ENCODE measurements at places on chromosomes 1 and 21.
A peak's percentile ranks its signal among the peaks of the same experiment; 100 is the strongest.

GRCh38 chr1:68438310-68438709 lies 11.4 kb downstream of the RPE65 start:
- no peak for DNase-seq

GRCh38 chr21:46624050-46624449 lies 11.4 kb upstream of the PRMT2 start:
- DNase-seq: no peak

DNA sequence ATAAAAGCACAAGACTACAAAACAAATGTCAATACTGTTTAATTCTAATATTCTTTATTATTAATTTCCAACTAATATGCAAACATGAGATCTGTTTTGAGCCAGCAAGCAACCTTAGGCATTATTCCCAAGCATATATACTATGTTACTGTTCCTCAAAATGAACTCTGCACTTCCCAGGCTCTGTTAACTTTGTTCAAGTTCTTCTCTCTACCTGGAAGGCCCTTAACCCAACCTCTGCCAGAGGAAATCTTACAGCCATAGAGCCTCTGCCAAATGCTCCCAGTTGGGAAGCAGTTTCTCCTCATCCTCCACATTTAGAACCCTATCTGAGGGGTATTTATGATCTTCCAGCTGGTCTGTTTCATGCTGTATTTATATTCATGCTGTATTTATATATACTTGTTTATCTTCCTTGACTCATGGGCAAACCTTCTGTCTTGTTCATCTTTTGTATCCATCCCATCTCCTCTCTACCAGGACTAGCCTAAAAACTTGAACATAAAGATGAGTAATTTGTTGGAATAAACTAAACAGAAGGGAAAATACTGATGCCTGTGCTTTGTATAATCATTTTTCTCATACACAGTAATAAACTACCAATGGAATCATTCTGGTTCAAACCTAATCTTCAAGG lies 5.3 kb downstream of the IVNS1ABP start:
- no peak for DNase-seq

DNA sequence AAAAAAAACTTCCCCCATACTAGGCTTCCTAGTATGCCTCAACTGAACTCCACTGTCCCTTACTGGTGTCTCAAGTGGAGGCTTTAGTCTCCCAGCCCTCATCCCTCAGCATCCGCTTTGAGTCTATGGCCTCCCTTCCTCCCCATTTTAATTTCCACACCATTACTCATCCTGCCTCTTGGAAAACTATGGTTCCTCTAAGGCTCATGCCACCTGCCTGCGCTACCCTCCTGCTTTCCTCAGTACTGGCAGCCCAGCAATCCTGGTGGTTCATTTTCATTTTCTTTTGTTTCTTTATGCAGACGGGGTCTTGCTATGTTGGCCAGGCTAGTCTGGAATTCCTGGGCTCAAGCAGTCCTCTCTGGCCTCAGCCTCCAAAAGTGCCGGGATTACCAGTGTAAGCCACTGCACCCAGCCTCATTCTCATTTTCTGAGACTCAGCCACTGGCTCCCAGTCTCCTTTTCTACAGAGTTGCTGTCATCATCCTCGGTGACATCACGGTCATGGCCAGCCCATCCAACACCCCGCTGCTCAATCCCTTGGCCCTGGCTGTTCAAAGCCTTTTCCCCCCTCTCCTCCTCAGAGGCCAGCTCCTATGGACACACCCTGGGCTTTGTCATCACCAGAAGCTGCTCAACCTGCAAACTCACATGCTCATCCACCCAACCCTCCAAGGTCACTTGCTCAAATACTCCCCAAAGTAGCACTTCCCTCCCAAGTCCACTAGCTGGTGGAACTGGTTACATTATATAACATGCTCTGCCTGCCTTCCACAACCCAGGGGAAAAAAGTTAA lies 2.3 kb upstream of the PMVK start:
- no peak for DNase-seq

GRCh38 chr1:202221911-202222909 lies 28.6 kb downstream of the LGR6 start:
- no peak for DNase-seq

DNA sequence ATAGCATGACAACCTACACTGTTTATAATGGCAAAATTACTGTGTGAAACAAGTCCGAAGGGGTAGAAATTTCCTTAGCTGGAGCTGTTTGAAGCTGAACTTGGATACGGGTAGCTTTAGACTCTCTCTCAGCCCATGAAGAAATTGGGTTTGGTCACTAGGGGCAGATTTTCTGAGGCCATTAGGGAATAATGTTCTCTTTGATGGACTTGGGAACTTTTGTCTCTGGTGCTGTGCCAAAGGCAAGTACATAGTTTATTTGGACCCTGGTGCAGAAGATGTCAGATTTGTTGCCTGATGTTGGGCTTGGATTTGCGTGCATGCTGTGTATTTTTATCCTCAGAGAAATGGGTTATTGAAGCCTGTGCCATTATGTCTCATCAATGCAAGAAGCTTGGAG lies 109.6 kb downstream of the VPS13D start:
- no peak for DNase-seq

GRCh38 chr1:209755926-209756614 lies at the start of gene TRAF3IP3:
Gene TRAF3IP3 (plus strand): TSS chr1:209756053. CDS start chr1:209760040, 3,987 bp downstream.
- DNase-seq: peak; percentile 37

DNA sequence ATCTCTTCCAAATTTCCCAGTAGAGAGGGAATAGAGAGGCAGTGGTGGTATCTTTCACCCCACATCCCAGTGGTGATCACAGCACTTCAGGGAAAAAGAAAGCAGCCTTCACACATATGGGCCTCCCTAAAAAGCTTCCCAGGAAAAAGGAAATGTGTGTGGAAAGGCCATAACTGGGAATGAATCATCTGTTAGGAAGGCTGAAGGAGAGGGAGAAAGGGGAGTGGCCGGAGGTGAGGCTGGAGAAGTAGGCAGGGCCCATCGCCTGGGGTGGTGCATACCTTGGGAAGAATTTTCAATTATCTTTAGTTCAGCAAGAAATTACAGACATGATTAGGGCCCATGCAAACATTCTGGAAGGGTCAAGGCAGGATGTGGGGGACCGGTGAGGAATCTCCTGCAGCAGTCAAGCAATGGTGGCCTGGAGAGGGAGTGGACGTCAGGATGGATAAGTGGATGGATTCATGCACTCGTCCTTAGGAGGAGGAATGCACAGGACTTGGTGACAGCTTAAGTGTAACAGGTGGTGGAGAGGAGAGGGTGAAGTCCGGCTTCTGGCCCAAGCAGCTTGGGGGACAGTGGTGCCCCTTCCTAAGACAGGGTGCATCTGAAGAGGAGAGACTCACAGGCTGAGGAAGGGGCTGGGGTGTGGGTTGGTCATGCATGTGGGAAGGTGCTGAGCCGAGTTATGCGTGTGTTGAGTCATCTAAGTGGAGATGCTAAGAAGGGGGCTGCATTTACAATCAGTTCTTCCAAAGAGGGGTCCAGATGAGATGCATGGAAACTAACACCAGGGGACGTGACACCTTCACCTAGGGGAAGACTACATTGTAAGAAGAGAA lies 17.9 kb downstream of the HIVEP3 start:
- no peak for DNase-seq

DNA sequence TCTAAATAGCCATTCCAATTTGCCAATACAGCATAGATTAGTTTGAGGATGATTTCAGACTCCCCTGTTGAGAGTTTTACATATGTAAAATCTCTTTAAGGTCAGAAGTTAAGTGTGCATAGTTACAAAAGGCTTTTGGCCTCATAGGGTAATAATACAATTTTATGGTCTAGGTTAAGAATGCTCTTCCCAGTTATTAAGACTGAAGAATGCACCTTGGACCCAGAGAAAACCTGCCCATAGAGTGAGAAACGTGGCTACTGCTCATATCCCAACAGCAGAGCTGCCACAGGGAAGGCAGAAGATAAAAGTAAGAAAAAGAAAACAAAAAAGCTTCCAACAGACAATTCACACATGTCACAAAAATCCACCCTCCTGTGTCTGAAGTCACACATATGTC lies 255.9 kb downstream of the LMO4 start:
- DNase-seq: no peak

- no peak for DNase-seq
Measured at GRCh38 chr1:15749399-15750291, 7.3 kb downstream of the TMEM82 start.

- DNase-seq: no peak
Measured at GRCh38 chr1:234114648-234115307, 210.3 kb downstream of the SLC35F3 start.

- DNase-seq: no peak
Measured at GRCh38 chr21:34878501-34878900, 170.6 kb downstream of the RUNX1 start.

- no peak for DNase-seq
Measured at GRCh38 chr1:190377294-190377693, 100.4 kb downstream of the BRINP3 start.

DNA sequence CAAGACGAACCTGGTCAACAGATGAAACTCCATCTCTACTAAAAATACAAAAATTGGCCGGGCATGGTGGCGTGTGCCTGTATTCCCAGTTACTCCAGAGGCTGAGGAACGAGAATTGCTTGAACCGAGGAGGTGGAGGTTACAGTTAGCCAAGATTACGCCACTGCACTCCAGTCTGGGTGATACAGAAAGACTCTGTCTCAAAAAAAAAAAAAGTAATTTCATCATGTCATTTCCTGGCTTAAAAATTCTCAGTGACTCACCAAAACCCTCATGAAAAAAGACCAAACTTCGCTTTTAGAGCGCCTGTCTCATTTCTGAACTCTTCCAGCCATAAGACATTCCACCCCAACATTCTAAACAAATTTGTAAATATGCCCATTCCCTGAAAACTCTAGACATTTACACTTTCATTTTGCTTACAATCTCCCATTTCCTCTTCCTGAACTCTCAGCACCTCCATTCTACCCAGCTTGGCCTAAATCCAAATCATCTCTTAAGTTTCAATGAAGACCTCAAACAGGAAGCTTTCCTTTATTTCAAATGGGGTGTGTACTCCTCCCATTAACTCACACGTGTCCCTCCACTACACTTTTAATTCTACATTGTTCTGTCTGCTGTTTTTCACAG lies 50.5 kb upstream of the PRRC2C start:
- DNase-seq: no peak

DNA sequence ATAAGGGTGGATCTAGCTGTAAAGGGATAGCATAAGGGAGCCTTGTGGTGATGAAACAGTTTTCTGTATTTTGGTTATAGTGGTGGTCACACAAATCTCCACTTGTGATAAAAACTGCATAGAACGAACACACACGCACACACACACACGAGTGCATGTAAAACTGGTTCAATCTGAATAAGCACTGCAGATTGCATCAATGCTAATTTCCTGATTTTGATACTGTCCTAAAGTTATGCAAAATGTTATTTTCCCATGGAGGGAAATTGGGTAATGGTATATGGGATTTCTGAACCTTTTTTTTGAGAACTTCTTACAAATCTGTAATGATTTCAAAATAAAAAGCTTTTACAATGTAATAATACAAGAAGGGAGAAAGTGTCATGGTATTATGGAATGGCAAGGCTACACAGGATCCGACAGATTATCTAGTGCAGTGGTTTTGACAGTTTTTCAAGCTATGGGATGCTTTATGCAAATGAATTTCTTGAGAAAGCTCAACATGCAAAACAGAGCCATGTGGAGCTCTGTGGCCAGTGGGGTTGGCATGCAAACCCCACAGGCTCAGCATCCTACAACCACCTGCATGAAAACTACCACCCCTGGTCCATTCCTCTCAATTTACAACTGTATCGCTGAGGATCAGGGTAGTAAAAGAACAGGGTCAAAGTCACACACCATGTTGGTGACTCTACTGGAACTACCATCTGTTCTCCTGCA lies 18.8 kb downstream of the SLC41A1 start:
- no peak for DNase-seq

- DNase-seq: no peak
Measured at GRCh38 chr1:89687254-89687653, 54.3 kb downstream of the LRRC8C start.

GRCh38 chr21:44334329-44335030 lies 4.7 kb downstream of the CFAP410 start:
- no peak for DNase-seq

GRCh38 chr1:41954533-41954944 lies 35.8 kb upstream of the HIVEP3 start:
- no peak for DNase-seq

DNA sequence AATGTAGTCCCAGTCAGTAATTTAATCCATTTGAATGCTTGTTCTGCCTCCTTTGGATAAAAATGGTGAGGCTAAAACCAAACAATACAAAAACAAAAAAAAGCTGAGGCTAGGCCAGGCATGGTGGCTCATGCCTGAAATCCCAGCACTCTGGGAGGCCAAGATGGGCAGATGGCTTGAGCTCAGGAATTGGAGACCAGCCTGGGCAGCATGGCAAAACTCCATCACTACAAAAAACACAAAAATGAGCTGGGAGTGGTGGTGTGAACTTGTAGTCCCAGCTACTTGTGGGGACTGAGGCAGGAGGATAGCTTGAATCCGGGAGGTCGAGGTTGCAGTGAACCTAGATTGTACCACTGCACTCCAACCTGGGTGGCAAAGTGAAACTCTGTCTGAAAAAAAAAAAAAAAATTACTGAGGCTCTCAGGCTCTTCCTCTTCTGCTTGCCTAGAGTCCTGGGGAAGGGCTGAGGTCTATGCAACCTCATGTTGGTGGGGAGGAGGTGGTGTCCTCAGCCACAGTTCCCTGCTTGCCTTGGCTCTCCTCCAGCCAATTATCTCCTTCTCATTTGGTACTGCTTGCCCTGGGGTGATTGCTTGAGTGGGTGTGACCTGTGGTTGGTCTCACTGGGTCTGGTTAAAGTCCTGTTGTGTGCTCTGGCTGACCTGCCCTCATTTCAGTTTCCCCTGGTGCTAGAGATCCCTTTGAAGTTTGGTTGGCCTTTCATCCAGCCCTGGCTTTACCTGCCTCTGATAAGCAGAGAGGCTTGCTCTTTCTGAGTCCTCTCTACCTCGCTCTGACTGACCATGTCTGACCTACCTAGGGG lies 20.9 kb downstream of the S1PR1 start:
- no peak for DNase-seq

- DNase-seq: no peak
Measured at GRCh38 chr1:41813755-41814745, 104.7 kb downstream of the HIVEP3 start.

GRCh38 chr1:33175865-33176264 lies 6.0 kb downstream of the TRIM62 start:
- no peak for DNase-seq

DNA sequence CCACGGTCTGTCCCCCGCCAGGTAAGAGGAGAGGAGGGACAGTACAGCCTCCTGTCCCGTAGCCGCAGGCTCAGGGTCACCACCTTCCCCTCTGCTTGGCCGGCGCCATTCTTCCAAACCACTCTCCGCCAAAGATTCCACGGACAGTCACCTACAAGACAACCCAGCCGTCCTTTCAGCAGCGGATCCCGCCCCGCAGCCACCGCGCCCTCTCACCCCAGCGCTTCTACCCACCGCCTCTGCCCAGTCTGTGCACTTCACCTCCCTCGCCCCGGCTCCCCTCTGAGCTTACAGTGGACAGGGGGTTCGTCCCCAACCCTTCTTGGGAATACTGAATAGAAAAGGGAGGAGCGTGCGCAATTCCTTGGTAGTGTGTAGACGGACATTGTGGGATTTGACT lies 319.6 kb downstream of the FAM72C start:
- no peak for DNase-seq
